ENCODE measurements at places on chromosomes 5 and 9.

GRCh38 chr9:132141948-132142594 is 19.8 kb upstream of the NTNG2 start:
- no peak for DNase-seq

- DNase-seq, result no peak
These were observed 13.6 kb upstream of the CFAP157 start for GRCh38 chr9:127693143-127693542.

DNA sequence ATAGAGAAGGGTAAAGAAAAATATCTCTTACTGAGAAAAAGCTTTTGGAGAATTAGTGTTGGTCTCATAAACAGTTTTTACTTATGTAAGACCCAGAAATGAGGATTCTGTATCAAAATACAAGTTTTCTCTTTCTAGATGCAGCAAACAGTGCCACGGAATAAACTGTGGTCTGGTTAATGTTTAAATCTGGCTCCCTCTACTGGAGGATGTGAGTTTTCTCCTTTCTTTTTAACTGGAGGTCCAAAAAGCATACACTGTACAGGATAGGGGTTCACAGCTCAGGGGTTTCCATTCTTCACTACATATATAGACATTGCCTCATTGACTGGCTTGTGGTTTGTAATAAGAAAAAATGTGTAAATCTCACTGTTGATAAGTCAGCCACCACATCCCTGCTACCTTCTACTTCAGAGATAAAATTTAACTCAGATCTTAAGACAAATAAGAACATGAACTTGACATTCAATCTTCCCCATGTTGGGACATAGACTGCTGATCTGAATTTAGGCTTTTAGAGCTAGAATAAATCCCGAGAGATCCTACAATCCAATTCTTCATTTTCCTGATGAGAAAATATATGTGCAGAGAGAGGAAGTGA is 98.9 kb downstream of the CFAP95 start:
- DNase-seq, result peak; percentile 74

- peak; percentile 46 for DNase-seq
These were observed 98.7 kb upstream of the SLC28A3 start for GRCh38 chr9:84439250-84439649.

GRCh38 chr9:131823701-131824146 is 83.8 kb upstream of the RAPGEF1 start:
- DNase-seq, result no peak

DNA sequence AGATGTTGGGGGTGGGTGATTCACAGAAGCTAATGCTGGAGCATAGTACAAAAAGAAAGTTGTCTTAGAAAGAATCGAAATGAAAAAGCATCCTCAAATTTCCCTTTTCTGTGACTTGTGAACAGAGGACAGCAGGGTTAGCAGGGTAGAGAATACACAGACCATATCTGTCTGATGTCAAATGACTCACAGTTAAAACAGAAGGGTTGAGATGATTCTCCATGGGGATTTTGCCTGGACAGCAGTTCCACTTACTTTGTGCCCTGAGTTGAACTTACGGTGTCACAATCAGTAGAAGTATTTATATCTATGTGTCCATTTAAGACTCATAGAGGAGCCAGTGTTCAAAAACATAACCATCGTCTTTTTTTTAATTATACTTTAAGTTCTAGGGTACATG is 801.6 kb downstream of the KCTD16 start:
- no peak for DNase-seq

DNA sequence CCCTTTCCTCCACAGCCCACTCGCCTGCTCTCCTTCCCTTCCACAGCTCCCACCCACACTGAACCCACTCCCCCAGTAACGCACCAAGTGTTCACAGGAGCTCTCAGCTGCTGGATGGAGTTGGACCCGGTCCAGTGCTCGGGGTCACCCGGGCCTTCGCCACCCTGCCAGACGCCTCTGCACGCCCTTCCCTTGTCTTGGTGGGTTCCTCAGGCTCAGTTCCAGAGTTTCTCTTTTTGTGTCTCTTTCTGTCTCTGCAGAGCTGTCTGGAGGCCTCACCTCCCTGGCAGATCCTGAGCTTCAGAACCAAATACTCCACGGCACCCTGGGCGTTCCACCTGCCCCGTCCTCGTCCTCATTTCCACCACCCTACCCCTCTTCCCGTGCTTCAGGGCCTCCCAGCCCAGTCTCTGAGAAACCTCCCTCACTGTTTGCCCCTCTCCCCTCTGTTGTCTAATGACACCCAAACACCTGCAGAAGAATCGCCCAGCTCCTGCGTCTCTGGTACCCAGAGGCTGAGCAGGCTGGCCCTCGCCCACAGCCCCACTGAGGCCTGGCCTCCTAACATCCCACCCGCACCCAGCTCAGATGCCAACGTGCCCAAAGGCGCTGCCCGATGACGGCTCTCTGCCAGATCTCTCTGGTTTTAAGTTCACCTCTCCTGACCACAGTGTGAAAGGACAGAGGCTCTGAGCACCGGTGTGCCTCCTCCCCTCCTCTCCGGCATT is 74.3 kb downstream of the COL23A1 start:
- DNase-seq, result no peak

DNA sequence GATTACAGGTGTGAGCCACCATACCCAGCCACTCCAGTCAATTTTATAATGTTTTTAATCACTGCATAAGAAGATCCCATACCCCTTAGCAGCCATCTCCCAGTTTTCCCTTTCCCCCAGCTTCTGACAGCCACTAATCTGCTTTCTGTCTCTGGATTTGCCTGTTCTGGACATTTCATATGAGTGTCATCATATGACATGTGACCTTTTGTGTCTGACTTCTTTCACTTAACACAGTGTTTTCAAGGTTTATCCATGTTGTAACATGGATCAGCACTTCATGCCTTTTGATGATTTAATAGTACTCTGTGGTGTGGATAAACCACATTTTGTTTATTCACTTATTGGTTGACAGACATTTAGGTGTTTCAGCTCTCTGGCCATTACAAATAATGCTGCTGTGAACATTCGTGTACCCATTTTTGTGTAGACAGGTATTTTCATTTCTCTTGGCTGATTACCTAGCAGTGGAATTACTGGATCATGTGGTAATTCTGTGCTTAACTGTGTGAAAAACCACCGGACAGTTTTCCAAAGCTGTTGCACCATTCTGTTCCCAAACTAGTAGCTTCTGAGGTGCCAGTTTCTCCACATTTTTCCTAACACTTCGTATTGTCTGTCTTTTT is 8.6 kb downstream of the SUSD3 start:
- DNase-seq, result no peak

- no peak for DNase-seq
These were observed 263.1 kb upstream of the COX7C start for GRCh38 chr5:86354664-86355063.

GRCh38 chr9:128043467-128043868 is 23.7 kb downstream of the NAIF1 start:
- DNase-seq, result no peak

GRCh38 chr5:72268753-72269410 is 51.2 kb downstream of the MRPS27 start:
- peak; percentile 49 for DNase-seq

- no peak for DNase-seq
These were observed 90.7 kb downstream of the MAT2B start for GRCh38 chr5:163595932-163596607.

- peak; percentile 75 for DNase-seq
These were observed 11.2 kb downstream of the IER5L start for GRCh38 chr9:129166623-129167557.

DNA sequence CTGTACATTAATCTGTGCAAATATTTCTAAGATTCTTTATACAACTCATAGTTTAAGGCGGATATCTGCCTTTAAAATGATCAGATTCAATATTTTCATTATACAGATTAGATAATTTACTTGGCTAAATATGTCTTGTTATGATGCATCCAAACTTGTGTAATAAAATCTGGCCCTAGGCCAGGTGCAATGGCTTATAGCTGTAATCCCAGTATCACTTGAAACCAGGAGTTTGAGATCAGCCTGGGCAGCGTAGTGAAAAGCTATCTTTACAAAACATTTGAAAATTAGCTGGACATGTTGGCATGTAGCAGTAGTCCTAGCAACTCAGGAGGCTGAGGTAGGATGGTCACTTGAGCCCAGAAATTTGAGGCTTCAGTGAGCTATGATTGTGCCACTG is 2002.2 kb upstream of the ACO1 start:
- DNase-seq, result no peak

- peak; percentile 26 for DNase-seq
These were observed 129.0 kb upstream of the WWC1 start for GRCh38 chr5:168162464-168162863.

DNA sequence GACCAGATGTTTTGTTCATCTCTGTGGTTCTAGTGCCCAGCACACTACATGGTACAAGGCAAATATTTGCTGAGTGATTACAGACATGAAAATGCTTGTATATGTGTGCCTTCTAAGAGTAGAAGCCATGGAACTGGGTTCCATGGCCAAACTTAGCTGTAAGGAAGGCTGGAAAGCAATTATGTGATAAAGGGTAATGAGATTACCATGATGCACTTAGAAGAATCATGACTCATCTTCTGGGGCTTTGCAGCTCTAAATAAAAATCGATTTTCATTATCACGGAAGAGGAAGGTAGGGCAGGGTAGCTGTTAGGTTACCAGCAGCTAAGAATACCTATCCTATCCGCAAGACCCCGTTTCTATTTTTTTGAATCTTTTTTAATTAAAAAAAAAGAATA is 28.0 kb downstream of the RFK start:
- DNase-seq, result no peak

GRCh38 chr5:154276261-154276972 is 85.9 kb downstream of the GALNT10 start:
- DNase-seq, result no peak

DNA sequence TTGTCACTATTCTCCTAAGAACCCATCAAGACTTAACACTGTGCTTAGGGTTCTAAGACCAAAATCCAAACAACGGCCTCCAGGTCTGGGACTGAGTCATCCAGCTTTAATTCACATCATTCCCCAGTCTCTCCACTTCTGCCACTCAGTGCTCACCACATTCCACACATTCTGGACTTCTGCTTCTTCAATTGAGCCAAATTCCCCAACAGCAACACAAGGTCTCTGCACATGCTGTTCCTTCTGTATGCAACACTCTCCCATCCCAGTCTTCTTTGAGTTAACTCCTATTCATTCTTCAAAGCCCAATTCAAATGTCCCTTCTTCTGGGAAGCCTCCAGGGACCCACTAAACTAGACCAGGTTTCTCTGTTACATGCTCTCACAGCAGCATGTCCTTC is 97.8 kb downstream of the GPR21 start:
- peak; percentile 84 for DNase-seq

GRCh38 chr5:54446379-54446732 is 9.1 kb upstream of the HSPB3 start:
- peak; percentile 24 for DNase-seq

- no peak for DNase-seq
These were observed 19.3 kb downstream of the KCNIP1 start for GRCh38 chr5:170523142-170523551.

- no peak for DNase-seq
These were observed 80.5 kb upstream of the HSPA9 start for GRCh38 chr5:138655530-138656190.

- no peak for DNase-seq
These were observed 2.9 kb downstream of the IQGAP2 start for GRCh38 chr5:76406014-76406413.

GRCh38 chr5:93430118-93430517 is 150.9 kb downstream of the NR2F1-AS1 start:
- no peak for DNase-seq

GRCh38 chr9:13171261-13171660 is 108.2 kb downstream of the MPDZ start:
- peak; percentile 8 for DNase-seq

GRCh38 chr5:179678223-179679013 is 2.4 kb downstream of the CBY3 start:
- DNase-seq, result peak; percentile 93

GRCh38 chr5:129836321-129836720 is 67.9 kb upstream of the CHSY3 start:
- no peak for DNase-seq

DNA sequence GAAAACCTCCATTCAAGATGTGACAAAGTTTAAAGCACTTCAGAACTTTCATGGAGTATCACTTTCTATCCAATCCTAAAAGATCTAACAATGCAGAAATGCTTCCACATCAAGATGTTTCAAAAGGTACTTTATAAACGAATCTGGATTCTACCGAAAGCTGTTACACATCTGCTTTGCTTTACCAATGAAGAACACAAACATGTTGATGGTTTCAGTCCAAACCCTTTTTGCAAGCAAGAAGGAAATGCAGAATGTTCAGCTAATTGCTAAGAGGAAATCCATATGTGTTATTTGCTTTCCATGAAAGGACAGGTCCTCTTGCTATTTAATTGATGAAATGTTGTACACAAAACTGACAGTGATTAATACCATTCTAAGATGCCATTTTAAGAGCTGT is 419.6 kb downstream of the EFNA5 start:
- no peak for DNase-seq

DNA sequence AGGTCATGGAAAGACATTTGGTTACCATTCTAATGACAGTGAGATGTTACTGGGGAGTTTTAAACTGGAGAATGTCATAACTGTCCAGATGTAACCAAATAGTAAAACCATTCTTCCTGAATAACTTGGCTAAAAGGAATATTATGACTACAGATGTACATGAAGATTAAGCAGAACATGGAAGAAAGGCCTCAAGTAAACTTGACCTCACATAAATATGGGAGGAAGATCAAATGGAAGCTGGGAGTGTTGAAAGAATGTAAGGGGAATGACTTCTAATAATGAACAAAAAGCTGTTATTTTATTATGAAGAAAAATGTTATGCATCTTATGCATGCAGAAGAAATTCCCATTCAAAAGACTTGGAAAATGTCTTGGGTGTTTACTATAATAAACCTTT is 107.7 kb upstream of the CDKN2B start:
- DNase-seq, result peak; percentile 78

GRCh38 chr9:16461851-16462250 is 408.6 kb downstream of the BNC2 start:
- no peak for DNase-seq

GRCh38 chr5:172395483-172395882 is 58.8 kb downstream of the SH3PXD2B start:
- no peak for DNase-seq

DNA sequence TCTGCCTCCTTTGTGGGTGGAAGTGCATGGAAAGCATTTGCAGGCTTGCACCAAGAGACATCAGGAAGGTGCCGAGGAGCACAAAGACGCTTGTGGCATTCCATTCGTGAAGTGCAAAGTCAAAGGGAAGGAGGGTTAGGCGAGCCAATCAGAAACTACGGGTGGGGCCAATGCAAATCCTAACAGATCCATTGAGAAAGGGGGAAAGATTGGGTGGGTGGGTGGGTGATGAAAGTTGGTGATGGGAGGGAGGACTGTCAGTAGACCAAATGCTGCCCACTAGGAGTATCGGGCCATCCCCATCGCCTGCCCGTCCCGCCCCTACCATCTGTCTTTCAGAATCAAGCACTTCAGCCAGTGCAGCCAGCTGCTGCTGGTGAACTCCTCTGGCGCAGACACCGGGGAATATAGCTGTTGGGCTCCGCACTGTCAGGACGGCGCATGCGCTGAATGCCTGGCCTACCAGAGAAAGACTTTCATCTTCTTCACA is 17.1 kb upstream of the ANXA6 start:
- peak; percentile 10 for DNase-seq

GRCh38 chr5:126460977-126461376 is 37.8 kb downstream of the GRAMD2B start:
- no peak for DNase-seq

GRCh38 chr9:38333047-38333446 is 59.5 kb upstream of the ALDH1B1 start:
- DNase-seq, result no peak

GRCh38 chr9:18428661-18429060 is 45.3 kb upstream of the ADAMTSL1 start:
- peak; percentile 82 for DNase-seq

GRCh38 chr9:22052376-22052945 is 43.4 kb upstream of the CDKN2B start:
- DNase-seq, result peak; percentile 98

Measured in fibroblast of upper back skin (primary cell).